NCI-H1417 (cell line): ENCODE measurements at places on chromosomes 7 and 10.

GRCh38 chr7:151107882-151108281, 21.6 kb downstream of the AGAP3 start:
- no peak for DNase-seq

- DNase-seq: no peak
These were observed 53.9 kb upstream of the PAPSS2 start for GRCh38 chr10:87605628-87606251.

- DNase-seq: no peak
These were observed 18.5 kb upstream of the FOXL3 start for GRCh38 chr7:271266-272107.

DNA sequence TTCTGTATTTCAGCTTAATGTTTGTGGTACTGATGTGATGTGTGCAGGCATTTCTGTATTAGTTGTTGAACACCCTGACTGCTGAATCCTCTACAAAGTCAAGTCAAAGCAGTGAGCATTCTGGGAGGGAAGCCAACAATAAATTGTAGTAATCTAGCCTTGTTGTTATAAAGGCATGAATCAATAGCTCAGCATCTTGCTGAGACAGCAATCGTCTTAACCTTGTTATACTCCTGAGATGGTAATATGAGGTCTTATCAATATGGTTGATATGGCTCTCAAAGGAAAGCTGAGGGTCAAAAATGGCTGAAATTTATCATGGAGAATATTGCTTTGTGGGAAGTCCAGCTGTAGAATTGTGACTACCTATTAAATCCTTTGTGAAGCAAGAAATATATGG, 299.4 kb downstream of the DNAJB9 start:
- no peak for DNase-seq

DNA sequence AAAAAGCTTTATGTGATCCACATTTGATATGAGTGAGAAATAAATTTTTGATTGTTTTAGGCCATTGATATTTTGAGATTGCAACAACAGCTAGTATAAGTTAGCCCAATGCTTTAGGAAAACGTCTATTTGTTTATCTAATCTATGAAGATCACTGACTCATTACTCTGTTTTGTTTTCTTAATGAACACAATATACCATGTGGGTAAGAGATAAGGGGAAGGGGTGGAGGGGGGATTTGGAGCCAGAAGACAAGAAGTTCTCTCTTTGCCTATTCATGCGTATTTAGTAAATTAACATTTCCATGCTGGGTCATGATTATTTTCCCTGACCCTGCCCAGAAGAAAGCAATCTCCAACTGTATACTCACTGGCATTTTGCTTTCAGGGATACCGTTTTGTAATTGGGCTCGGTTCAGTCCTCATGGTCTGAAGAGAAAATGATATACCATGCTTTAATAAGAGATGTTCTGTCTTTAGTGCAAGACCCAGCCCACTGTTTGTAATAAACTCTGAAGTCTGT, 359.5 kb upstream of the NPSR1 start:
- no peak for DNase-seq

DNA sequence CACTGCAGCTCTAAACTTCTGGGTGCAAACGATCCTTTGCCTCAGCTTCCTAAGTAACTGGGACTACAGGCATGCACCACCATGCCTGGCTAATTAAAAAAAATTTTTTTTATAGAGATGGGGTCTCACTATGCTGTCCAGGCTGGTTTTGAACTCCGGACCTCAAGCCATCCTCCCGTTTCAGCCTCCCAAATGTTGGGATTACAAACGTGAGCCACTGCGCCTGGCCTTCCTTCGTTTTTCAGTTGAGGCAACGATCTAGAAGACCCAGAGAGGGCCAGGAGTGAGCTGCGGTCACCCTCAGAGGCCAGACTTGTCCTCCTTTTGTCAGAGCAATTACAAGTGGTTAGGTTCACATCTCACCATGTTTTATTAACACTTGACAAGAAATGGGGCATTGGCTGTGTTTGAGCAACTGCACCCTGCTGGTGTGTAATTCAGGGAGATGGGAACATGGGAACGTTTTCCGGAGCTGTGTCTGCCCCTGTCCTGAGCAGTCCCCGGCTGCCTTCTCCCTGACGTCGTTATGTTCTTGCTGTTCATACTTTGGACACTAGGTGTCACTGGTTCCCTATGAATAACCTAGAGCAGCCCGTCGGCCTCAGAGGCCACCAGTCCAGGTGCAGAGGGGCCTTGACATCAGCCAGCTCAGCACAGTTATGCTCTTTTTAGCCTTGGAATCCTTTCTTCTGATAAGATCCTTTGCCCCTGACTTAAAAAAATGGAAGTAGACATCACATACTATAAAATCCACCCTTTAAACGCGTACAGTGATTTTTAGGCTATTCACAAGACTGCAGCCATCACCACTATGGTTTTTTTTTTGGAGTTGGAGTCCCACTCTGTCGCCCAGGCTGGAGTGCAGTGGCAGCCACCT, 375.0 kb downstream of the TYW1 start:
- DNase-seq: peak; percentile 88

GRCh38 chr7:127713758-127714157, 61.8 kb downstream of the SND1 start:
- no peak for DNase-seq

GRCh38 chr7:46982928-46983327, 599.0 kb downstream of the TNS3 start:
- peak; percentile 90 for DNase-seq

DNA sequence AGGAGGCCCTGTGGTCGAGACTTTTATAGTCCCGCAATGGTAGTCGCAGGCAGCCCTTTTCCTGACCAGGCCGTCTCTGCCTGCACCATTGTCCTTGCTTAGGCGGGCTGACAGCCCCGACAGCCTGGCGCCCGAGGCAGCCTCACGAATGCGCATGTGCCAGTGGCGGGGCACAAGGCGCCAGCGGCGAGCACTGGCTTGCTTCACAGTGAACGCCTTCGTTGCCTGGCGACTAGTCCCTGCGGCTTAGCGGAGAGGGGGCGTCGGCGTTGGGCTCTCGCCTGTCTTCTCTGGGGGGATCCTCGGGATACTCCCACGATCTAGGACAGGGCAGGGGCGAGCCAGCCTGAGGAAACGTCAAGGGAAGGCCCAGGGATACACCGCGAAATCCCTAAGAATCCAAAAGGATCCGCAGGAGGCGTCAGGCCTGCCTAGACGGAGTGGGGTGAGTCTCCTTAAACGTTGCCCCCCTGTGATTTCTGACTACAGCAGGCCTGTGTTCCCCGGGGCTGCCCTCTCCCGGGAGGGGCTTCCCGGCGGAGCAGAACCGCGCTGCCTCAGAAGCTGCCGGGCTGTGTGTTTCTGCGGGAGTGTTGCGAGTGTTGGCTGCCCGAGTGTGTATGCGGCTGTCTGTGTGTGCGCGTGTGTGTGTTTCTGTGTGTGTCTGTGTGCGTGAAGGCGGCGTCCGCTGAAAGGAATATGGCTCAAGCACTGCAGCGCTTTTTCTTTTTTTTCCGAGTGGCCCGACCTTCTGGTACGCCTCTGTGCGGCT, 20.5 kb upstream of the ZNF273 start:
- DNase-seq: no peak

GRCh38 chr7:272631-273030, 17.3 kb upstream of the FOXL3 start:
- DNase-seq: no peak

GRCh38 chr7:90642978-90643377, 46.9 kb downstream of the CDK14 start:
- no peak for DNase-seq

- DNase-seq: peak; percentile 6
These were observed 21.5 kb upstream of the AKR1C1 start for GRCh38 chr10:4941540-4942330.

- no peak for DNase-seq
These were observed 230.6 kb upstream of the GRB10 start for GRCh38 chr7:51013218-51013786.

DNA sequence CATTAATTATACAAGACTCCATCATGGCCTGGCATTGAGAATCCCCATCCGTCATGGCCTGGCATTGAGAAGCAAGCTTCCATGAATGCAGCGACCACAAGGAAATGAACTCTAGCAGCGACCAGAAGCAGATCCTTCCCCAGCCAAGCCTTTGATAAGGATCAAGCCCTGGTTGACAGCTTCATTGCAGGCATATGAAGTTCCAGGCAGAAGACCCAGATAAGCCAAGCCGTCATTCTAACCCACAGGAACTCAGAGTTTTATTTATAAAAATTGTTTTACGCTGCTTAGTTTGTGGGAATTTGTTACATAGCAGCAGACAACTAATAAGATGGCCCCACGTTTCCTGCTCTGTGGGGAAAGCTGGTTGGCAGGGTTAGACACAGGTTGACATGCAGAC, 642.3 kb downstream of the GATA3 start:
- DNase-seq: no peak

GRCh38 chr7:11831156-11831735, 752 bp downstream of the THSD7A start:
- DNase-seq: peak; percentile 35

GRCh38 chr10:55374060-55374459, 573.0 kb upstream of the PCDH15 start:
- no peak for DNase-seq

GRCh38 chr10:126104767-126105166, 208.4 kb downstream of the FANK1 start:
- DNase-seq: no peak

DNA sequence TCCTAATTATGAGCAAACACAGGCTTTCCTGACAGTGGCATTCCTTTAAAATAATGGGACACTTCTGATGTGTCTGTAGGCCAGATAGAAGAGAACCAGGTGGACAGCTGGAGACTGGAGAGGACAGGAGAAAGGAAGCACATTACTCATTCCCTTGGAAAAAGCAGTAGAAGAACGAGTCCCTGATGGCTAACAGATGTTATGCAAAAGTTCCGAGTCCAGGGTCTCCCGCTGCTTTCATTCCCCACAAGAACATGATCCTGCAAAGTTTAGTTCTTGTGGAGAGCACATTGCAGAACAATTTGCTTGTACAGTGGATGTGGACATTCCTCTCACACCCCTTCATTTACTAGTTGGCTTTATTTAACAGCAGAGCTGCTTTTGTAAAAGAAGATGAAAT, 137.6 kb downstream of the GPAM start:
- DNase-seq: no peak

DNA sequence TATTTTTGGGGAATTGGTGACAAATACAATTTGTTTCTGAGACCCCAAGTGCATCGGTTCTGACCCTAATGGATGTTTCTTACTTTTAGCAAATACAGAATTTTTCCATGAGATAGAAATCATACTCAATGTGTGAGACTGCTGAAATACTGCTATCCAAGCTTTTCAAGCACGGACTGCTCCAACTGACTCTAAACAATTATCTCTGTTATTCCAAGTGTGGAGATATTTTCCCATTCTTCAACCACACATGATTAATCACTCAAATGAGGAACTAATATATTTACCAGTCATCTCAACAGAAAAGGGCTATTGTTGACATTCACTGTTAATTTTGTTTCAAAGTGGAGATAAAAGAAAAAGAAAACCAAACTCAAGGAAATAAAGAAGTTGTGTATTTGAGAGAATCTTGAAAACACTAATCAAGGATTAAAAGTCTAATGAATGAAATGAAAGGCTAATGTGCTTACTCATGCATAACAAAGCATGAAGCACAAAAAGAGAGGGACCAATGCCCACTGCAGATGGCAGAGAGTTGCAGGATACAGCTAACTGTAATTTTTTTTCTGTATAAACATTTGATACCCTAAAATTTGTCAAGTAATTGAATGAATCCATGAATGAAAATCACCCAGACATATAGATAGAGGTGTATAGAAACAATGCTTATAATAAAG, 423.6 kb downstream of the DGKB start:
- DNase-seq: no peak

GRCh38 chr10:59741048-59741447, 12.2 kb downstream of the MRLN start:
- no peak for DNase-seq

GRCh38 chr10:10845185-10845584, 172.5 kb upstream of the CELF2 start:
- DNase-seq: no peak

DNA sequence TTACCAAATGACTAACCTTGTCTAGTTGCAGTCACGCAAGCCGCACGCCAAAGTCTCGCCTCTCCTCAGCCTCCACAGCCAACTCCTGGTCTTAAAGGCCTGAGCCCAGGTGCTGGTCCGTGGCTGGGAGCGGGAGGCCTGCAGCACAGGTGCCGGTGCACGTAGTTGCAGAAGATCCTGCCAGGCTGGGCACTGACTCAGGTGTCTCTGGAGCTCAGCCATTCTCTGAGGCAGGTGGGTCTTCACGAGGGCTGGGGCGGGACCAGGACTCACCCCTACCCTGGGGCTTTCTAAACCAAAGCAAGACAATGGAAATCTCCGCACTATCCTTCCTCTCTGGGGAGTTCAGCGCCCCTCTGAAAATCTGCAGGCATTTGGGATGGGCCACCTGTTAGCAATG, 216.4 kb downstream of the MLLT10 start:
- DNase-seq: no peak

- no peak for DNase-seq
These were observed 2.9 kb downstream of the CAV2 start for GRCh38 chr7:116502201-116503096.

DNA sequence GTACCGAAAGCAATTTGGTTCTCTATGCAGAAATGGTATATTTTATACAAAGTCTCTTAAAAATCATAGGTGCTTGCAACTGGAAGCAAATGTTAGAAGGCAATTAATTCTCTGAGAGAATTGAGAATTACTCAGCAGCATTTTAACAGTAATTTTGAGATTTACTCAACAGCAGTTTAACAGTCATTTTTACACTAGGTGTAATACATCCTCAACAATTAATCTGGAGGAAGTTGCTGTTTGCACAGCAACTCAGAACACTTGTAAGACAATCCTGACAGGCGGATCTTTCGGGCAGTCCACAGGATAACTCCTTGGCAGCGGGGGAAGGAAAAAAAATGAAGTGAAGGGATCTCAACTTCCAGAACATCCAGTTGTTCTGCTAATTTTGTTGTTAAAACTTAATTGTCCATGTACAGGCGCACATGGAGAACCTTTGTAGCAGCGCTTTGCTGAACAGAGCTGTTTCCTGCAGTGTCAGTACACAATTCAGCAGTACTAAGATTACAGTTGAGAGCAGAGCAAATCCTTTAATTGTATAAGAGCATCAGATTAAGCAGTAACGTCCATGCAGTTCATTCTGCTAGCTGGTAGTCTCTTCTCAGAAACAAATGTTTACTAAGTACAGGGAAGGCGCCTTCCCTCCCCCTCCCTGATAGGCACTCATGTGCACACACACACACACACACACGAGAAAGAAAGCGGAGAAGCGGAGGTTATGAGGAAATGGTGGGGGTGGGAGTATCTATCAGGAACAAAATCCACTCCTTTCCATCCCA, 43.8 kb downstream of the ENO4 start:
- DNase-seq: peak; percentile 74

GRCh38 chr7:122100021-122100420, 44.0 kb downstream of the AASS start:
- DNase-seq: no peak
